Osteoblast (primary cell): ENCODE measurements at places on chromosomes 12 and 14.

DNA sequence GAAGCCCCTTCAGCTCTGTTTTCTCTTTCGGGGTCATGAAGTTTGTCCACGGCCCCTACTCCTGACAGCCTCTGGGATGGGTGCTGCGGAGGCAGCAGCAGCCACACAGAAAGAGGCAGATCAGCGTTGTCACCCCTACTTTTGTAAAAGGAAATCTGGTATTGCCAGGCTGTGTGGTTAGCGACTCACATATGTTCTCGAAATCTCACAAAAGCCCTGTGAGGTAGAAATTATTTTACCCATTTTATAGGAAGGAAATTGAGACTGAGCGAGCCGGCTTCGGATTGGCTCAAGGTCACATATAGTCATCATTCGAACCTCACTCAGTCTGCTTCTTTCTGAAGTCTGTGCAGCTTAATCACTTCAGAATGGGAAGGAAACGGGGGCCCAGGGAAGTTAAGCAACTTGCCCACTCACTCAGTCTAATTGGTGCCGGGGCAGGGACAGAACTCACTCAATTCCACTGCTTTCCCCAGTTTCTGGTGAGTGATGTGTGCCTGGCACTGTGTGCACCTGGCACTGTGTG is 1.1 kb upstream of the CKAP4 start:
- DNase-seq, result peak; percentile 93

DNA sequence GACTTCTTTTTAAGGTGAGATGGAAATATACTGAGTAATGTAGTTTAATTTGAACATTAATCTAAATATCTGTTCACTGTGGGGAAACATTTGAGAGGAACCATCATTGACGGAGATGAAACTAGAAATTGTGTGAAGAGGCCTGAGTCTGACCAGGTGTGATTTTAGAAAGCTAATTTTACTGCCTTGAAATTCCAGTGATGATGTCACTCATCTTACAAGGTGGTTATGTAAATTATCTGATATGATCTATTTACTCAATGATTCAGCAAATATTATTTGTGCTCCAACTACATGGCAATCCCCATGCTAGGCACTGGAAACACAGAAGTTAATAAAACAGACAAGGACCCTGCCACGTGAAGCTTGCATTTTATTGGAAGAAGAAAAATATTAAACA is 435.7 kb upstream of the DCN start:
- DNase-seq, result no peak

DNA sequence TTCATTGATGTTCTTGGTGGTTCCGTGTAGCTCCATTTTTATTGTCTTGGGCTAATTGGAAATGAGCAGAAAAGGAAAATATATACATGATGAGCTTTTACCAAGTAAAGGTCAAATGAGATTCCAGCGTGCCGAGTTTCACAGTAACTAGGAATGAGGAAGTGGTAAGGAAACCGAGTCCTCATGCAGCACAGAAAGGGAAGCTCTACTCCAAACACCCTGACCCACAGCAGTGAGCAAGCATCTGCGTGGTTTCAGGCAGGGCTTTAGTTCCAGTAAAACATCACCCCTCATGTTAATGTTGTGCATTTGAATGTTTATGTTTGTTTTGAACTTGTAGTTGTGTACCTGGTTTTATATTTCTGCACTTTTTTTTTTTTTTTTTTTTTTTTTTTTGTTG is 208.0 kb downstream of the SLC41A2 start:
- no peak for DNase-seq

- peak; percentile 67 for DNase-seq
Observed at GRCh38 chr12:28872654-28873268, 276.3 kb upstream of the FAR2 start.

GRCh38 chr12:99450036-99450630 is 197.4 kb upstream of the GARIN6 start:
- DNase-seq, result no peak

GRCh38 chr14:77862154-77862786 is 62.4 kb downstream of the ADCK1 start:
- peak; percentile 82 for DNase-seq

DNA sequence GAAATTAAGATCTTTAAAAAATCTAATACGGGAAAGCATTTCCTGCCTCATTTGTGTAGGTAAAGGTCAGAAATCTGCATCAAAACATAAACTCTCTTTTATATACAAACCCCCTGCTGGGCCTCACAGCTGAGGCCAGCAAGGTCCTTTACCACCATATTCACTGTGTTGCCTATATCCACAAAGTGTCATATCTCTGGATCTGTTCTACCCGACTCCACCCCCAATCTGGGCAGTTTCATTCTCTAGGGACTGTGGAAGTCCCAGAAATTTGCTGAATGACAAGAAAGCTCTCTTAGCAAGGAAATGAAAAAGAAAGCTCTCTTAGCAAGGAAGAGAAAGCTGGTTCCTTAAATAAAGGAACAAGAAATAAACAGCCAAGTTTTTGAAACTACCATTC is 301.7 kb downstream of the KCNH5 start:
- peak; percentile 18 for DNase-seq

GRCh38 chr12:124837958-124838803 is 25.5 kb downstream of the SCARB1 start:
- DNase-seq, result peak; percentile 97

DNA sequence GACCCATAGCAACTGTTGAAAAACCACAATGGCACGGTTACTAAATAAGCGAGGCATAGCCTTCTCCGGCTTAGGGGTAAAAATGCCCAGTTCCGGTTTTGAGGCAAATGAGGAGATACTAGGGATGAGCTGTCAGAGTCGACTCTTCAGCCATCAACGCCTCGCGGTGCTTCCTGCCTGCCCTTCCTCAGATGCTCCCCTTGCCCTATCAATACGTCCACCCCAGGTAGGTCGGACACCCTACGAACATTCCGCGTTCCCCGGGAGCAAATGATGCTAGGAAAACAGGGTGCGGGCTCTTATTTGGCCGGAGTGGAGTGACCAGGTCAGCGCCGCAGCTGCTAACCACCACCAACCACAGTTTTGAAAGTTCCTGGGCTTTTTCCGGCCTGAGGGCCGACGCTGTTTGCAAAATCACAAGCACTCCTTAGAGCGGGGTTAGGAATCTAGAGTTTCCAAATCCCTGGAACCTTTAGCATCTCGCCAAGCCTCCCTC is 1.2 kb downstream of the SRSF9 start:
- DNase-seq, result peak; percentile 91

- no peak for DNase-seq
Observed at GRCh38 chr14:45610318-45610717, 357.3 kb upstream of the MIS18BP1 start.

GRCh38 chr12:105036937-105037649 is 47.2 kb downstream of the ALDH1L2 start:
- DNase-seq, result no peak

DNA sequence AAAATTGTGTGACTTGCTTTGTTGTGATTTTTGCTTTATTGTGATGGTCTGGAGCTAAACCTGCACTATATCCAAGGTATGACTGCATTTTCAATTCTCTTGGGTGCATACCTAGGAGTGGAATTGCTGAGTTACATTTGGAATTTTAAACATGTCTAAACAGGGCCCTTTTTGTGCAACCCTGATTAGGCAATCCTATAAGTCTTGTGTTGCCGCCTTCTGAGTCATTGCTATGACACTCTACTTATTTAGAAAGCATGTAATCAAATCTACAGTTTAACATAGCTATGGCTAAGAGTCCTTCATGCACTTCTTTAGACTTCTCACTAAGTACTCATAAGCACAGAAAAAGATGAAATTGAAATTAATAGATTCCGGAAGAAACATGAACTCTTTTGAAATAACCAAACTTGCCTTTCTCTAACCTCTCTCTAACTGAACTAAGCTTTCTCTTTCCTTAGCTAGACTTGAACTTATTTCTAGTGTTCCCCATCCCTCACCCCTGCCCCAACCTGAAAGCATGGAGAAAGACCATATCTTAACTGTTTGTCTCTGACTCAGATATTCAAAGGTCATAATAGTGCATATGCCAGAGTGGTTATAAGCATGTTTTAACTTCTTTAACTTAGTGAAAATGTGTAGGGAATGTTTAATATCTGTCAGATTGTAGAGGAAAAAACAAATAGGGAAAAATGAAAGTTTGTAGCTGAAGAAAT is 203.0 kb downstream of the SNAPC1 start:
- DNase-seq, result no peak

- no peak for DNase-seq
Observed at GRCh38 chr14:74634964-74635363, 22.9 kb upstream of the LTBP2 start.

- DNase-seq, result peak; percentile 76
Observed at GRCh38 chr12:94207849-94208621, 59.7 kb downstream of the PLXNC1 start.

DNA sequence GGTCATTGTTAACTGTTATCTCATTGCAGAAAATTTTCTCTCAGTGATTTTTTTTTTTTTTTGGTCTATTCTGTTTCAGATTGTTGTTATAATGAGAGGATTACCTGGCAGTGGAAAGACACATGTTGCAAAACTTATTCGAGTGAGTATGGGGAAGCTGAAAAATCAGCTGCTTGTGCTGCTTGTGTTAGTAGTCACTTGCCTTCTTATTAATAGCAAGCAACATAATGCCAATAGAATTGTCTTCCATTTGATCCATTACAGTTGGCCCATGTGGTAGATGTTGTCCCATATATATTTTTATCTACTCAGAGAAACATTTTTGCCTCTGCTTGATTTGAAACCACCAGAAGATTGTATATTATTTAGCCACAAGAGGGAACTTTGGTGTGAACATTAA is 53.0 kb downstream of the YLPM1 start:
- DNase-seq, result no peak

- no peak for DNase-seq
Observed at GRCh38 chr14:95387826-95388445, 68.2 kb upstream of the CLMN start.

- DNase-seq, result peak; percentile 50
Observed at GRCh38 chr12:3882896-3883564, 9.8 kb upstream of the PARP11 start.

DNA sequence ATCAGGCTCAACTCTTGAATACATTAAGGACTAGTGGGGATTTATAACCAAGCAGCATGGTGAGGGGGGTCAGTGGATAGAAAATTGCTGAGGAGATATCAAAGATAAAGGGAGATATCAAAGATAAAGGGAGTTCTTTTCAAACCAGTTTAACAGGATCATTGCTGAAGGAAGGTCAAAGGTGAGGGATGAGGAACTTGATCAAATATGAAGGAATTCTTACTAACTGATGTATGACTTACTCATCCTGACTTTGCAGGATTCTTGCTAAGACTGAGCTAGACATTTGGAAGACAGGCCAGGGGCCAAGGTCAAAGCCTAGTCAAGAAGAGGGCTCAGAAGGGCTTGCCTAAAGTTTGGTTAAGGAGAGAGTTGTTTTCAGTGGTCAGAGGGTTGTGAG is 4.8 kb downstream of the ABHD4 start:
- peak; percentile 90 for DNase-seq

- DNase-seq, result no peak
Observed at GRCh38 chr12:20508359-20508758, 140.0 kb downstream of the PDE3A start.

- DNase-seq, result no peak
Observed at GRCh38 chr12:39393890-39394289, 49.0 kb downstream of the KIF21A start.

- DNase-seq, result no peak
Observed at GRCh38 chr12:113086249-113087164, 30.0 kb downstream of the DTX1 start.

DNA sequence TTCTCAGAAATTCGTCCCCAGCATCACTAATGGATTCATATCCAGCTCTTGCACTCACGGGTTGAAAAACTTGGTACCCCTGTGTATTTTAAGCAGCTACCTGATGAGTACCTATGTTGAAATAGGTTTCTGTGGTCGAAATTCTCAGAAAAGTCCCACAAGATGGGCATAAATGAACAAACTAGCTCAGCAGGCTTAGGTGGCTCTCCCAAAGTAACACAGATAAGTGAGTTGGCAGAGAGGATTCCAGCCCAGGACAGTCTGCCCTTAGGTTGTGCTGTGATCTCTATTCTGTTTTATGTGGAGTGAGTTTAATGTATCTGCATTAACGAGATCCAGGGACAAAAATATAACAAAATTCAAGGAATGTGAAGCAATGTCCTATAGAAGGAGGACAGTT is 92.3 kb downstream of the RGS6 start:
- DNase-seq, result no peak

DNA sequence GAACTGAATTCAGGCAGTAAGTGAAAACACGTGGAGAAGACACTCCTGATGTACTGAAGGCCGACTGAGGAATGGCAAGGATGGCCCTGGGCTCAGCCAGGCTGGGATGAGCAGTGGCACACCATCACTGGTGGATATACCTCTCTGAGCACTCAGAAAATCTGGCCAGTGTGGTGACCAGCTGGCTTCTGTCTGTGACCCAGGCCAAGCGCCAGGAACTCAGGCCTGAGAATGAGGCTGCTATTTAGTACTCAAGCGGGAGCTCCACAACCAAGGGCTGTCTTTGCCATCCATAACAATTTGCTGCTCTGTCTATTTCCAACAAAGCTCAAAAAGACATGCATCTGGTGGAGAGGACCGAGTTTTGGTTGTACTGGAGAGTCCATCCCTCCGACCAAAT is 586.3 kb downstream of the BCL11B start:
- no peak for DNase-seq

DNA sequence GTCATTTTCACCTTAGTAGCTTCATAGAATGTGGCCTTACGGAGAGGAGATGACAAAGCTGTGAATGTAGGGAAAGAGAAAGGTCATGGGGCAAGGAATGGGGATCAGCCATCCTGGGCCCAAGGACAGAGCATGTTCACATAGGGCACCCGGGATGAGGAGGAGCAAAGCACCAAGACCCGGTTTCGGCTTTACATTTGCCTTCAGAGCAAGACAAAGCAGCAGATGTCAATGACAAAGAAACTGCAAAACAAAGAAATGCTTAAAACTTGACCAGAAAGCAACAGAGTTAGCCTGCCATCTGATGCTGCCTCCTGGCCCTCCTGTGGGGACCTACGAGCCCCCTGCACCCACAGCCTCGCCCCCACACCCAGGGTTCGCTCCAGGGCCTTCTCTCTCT is 249.2 kb downstream of the SLC41A2 start:
- no peak for DNase-seq

DNA sequence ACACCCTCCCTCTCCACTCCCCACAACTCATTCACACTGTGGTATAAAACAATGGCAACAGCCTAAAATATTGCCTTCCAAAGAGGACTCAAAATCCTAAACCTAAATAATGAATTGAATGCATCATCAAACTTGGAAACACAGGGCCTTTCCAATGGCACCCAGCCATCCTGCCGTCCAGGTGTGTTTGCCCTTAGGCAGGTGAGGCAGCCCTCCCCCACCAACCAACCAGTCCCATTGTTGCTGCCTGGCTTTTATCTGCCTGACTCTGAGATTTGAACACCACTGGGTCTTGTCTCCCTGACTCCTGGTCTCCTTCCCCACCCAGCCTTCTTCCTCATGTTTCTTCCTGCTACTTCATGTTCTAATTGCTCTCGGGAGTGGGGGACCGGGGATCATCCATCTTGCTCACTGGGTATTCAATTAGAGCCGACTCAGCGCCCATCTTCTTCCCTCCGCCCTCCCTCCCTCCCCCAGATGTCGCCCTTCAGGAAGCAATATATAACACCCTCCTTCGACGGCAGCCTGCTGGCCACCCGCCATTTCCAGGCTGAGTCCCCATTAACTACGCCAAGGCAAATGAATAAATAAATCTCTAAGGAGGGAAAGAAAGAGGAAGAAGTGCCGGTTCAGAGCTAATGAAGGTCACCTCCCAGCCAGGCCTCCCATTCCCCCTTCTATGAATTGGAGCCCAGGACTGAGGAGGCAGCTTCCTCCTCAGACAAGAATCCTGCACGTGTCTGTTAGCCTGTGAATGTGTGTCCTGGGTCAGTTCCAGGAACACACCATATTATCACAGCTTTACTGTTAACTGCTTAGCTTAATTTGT is 36.3 kb upstream of the NTF3 start:
- no peak for DNase-seq
